ENCODE measurements at places on chromosomes 3 and 15.

DNA sequence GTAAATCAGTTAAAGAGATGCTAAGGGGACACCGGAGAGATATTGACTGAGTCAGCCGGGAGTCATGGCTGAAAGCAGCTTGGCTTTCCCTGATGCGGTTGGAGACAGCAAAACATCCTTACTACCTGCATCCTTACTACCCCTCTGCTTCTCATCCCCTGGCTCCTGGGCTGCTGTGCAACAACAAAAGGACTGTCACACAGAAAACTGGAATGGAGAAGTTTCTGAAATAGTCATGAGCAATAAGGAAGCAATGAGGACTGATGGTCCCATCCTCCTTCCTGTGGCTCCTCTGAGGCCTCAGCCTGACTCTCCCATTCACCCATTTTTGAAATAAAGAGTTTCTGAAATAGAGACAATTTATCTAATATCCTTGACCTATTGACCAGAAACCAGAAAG lies 1.1 kb downstream of the HCLS1 start:
- DNase-seq = no peak

- no peak for DNase-seq
These were observed 18.4 kb upstream of the NEK10 start for GRCh38 chr3:27387625-27388024.

DNA sequence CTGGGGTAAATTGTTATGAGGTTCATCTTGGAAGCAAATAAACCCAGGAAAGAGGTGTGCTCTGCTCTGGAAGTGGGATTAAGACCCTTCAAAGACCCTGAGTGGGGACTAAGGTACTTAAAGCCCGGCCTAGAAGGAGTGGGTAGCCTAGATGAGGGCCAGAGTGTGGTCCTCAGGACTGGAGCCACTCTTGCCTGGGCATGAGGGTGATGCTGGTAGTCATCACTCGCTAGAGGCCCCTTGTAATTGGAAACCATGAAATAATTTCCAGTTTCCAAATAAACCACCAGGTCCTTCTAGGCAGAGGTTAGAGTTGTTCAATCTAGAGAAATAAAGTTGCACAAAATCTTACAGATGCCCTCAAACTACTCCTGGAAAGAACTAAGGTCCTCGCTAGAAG lies 15.2 kb upstream of the LMCD1 start:
- no peak for DNase-seq

GRCh38 chr15:57549935-57550334 lies 41.8 kb upstream of the MYZAP start:
- DNase-seq = no peak

DNA sequence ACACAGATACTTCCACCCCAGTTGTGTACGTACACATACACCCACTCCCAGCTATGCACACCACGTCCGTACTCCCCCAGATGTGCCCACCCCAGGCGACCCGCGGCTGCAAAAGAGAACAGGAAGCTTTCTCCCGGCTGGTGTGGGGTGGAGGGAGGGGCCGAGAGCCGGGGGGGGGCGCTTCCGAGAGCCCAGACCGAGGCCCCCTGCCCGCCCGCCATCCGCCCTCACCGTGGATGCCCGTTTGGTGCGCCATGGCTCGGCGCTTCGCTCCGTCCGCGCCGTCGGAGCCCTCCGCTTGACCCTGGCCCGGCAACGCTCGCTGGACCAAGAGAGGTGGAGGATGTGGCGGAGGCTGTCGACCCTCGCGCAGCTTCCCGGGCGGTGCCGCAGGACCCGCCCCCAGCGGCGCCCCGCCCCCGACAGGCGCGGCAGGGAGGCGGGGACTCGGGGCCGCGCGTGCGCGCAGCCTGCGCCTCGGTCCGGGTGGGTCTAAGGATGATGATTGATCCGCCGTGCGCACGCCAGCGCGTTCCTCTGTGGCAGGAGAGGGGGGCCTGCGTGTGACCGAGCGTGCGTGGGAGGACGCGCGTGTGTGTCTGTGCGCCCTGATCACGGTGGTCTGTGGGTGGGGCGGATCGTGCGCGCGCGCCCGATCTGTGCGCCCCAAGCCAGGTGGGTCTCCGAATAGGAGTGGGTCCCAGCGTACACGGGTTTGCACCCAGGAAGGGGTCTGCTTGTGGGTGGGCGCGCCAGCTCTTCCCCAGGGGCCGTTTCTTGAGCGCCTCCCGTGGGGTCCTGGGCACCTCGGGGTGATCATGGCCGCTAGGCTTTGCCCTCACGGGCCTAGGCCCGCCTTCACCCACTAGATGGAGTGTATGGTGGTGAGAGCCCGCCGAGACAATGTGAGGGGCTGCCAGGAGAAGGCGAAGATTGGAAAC lies at the start of gene TWF2:
Gene TWF2 (minus strand): TSS at position 398 of the 941 bp plus-strand sequence. CDS start 142 bp downstream, at position 256.
- peak; percentile 67 for DNase-seq

DNA sequence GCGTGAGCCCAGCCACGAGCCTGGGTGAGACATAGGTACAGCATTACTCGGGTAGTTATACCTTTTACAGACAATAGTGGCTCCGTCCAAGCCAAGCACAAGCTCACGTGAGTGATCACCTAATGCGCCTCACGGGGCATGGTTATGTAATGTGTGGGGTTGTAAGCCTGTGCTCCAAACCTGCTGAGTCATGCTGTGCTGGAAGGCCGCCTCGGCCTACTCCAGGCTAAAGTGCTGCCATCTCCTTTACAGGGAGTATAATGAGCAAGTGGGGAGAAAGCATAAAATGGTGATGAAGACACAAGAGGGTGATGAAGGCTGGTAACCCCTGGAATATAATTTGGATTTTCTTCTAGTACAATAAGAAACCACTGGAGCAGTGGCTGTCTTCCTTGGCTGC lies 175.8 kb upstream of the STT3B start:
- peak; percentile 13 for DNase-seq

- DNase-seq = peak; percentile 48
These were observed 13.5 kb downstream of the BFSP2 start for GRCh38 chr3:133413161-133414020.

GRCh38 chr3:58948018-58948417 lies 101.8 kb downstream of the CFAP20DC start:
- no peak for DNase-seq
